ENCODE measurements at places on chromosomes 5 and 9.

DNA sequence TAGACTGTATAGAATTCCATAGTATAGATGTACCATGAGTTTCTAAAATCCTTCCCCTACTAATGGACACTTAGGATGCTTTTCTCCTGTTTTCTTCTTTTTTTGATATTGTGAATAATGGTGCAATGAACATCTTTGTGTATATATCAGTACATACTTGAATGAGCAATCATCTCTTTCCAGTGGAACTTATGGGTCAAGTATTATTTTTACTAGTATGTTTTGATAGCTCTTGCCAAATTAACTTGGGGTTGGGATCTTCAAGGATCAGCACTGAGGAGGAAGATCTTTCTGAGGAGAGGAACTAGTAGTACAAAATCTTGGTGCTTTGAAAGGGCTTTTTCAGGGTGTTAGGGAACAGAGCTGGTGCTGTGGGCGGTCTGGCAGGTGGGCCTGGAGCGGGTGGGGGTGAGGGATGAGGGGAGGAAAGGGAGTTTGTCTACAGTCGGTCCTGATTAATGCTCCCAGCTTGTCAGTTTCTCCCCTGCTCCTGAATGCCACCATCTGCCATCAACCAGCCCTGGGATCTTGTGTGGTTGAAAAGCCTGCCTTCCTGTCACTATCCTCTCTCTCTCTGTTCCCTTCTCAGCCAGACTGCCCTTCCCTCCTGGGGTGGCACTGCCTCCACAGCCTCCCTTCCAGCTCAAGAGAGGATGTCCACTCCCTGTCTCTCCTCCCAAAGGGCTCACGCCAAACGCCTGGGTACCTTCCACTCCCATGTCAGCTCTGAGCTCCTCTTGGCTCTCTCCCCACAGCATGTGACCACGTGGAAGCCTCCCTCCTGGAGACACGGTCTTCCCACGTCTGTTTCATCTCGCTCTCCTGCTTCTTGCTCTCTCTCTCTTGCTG is 185.9 kb downstream of the DAB2IP start:
- DNase-seq: no peak

- DNase-seq: no peak
Observed at GRCh38 chr5:168291342-168291963, at the start of gene WWC1. Gene WWC1 (plus strand): TSS chr5:168291645. CDS start chr5:168292153, 508 bp downstream.

DNA sequence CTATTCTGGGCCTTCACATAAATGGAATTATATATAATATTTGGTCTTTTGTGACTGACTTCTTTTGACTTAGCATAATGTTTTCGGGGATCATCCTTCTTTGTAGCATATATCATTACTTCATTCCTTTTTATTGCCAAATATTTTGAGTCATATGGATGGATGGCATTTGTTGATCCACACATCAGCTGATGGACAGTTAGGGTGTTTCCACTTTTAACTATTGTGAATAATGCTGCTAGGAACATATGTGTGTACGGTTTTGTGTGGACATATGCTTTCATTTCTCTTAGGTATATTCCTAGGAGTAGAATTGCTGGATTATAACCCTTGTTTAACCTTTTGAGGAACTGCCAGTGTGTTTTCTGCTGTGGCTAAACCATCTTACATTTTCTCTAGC is 249.6 kb downstream of the FANCC start:
- no peak for DNase-seq

DNA sequence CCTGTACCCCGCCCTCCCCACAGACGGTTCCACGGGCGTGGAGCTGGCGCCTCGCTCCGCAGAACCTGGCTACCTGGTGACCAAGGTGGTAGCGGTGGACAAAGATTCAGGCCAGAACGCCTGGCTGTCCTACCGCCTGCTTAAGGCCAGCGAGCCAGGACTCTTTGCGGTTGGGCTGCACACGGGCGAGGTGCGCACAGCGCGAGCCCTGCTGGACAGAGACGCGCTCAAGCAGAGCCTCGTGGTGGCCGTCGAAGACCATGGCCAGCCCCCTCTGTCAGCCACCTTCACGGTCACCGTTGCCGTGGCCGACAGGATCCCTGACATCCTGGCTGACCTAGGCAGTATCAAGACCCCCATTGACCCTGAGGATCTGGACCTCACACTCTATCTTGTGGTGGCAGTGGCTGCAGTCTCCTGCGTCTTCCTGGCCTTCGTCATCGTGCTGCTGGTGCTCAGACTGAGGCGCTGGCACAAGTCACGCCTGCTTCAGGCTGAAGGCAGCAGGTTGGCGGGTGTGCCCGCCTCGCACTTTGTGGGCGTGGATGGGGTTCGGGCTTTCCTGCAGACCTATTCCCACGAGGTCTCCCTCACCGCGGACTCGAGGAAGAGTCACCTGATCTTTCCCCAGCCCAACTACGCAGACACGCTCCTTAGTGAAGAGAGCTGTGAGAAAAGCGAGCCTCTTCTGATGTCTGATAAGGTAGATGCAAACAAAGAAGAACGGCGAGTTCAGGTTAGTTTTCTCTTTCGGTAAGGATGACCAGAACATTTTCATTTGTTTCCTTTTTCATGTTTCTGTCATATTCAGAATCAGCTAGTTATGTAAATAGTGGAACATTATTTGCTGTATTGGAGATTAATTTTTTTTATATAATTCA is 2.3 kb downstream of the PCDHGA5 start:
- no peak for DNase-seq

DNA sequence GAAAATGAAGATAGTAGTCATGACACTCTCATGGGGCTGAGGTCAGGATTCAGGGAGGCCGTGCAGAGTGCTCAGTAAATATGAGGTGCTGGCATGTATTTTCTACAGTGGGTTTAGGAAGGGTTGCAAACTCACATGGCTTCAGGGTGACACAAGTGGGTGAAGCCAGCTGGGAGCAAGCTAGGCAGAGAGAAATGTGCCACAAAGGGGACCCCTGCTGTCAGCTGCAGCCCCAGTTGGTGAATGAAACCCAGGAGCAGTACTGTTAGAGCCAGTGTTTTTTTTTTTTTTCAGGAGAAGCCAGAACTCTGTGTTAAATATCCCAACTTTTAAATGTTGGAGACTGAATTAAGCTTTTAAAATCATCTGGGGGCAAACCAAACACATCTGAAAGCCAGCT is 75.3 kb downstream of the INSYN2B start:
- DNase-seq: no peak

- DNase-seq: peak; percentile 97
Observed at GRCh38 chr5:140322751-140323731, 20.1 kb upstream of the PFDN1 start.
